ENCODE measurements at places on chromosomes 3 and 15. TPM values are rescaled to one million over a fixed set of nuclear protein-coding genes. Genes with fewer than 3 reads are reported as not detected.

GRCh38 chr3:88231207-88231606, 81.4 kb downstream of the C3orf38 start:
- no peak for DNase-seq

Gene EIF2B5
- total RNA-seq = 30.6 TPM

- no peak for DNase-seq
Observed at GRCh38 chr3:103787879-103788278, 1353.1 kb downstream of the ZPLD1 start.

DNA sequence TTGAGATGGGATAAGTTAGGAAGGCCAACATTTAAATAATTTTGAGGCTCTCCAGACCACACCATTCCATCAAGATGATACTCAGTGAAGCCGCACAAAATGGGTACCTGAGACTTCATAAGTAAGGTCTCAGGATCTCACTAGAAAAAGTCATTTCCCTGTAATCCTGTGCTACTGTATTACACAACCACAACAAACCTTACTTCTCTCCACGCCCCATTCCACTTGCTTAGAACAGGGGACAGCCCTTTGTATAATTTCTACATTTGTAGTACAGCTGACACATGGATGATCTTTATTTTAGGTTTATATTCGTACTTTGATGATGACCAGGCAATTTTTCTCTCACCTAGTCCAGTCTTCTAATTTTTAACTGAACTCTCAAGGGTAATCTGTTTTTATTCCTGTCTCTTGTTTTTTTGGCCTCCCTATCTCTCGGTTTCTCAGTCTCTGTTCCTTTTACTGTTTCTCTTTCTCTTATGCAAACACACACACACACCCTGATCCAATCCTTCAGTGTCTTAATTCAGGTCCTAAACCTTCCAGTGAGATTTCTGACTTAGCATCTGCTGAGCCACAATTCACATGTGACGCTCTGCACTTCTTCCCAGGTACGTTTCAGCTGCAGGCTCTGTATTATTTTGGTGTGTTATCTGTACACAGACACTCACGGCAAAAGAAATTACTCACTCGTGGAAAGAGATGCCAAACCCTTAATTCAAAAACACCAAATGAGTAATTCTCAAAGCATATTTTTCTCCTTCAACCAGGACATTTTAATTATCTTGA, 223.2 kb upstream of the THBS1 start:
- DNase-seq = no peak

Gene SH3GL3
- 0.67 TPM for total RNA-seq

DNA sequence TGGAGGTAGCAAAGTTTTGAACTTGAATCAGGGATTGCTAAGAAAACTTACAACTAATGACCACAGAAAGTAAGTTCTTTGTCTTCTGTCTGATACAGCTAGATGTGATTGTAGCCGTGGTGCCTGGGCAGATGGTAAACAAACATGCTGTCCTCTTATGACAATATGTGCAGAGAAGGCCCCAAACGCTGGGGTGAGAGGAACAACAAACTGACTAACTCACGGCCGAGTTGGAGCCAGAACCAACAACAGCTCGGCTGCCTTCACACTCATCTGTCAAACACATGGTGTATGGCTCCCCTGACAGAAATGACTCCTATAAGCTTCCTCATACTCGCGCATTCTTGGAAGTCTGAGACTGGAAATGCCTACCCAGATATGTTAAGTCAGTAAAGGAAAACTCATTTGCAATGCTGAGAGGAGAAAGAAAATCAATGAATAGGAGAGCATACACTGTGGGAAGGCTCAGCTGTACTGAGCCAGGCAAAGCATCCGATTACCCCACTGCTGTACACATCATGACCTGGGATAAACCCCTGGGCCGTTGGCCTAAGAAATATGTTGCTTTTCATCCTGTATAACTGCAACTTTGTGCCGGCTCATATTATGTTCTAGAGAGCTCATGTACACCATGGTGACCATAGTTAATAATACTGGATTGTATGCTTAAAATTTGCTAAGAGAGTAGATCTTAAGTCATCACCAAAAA, 5.7 kb downstream of the THBS1 start:
- no peak for DNase-seq

Gene ACKR2
- total RNA-seq = 19.0 TPM

GRCh38 chr15:50828610-50829206, 63.2 kb upstream of the SPPL2A start:
- no peak for DNase-seq

GRCh38 chr3:77699125-77699691, 659.3 kb downstream of the ROBO2 start:
- no peak for DNase-seq

- DNase-seq = peak; percentile 76
Observed at GRCh38 chr3:153284282-153284938, 122.4 kb downstream of the RAP2B start.

Gene TARS3
- 28.1 TPM for total RNA-seq

Gene MKRN2OS
- not detected for total RNA-seq

GRCh38 chr3:98596541-98597500, 3.4 kb upstream of the CPOX start:
- DNase-seq = no peak

Gene TNIK
- 9.5 TPM for total RNA-seq

- no peak for DNase-seq
Observed at GRCh38 chr3:186613637-186614265, 891 bp downstream of the AHSG start.

- DNase-seq = no peak
Observed at GRCh38 chr15:20645956-20646355, 104.4 kb upstream of the GOLGA6L6 start.

Gene NR2F2
- 242 TPM for total RNA-seq

DNA sequence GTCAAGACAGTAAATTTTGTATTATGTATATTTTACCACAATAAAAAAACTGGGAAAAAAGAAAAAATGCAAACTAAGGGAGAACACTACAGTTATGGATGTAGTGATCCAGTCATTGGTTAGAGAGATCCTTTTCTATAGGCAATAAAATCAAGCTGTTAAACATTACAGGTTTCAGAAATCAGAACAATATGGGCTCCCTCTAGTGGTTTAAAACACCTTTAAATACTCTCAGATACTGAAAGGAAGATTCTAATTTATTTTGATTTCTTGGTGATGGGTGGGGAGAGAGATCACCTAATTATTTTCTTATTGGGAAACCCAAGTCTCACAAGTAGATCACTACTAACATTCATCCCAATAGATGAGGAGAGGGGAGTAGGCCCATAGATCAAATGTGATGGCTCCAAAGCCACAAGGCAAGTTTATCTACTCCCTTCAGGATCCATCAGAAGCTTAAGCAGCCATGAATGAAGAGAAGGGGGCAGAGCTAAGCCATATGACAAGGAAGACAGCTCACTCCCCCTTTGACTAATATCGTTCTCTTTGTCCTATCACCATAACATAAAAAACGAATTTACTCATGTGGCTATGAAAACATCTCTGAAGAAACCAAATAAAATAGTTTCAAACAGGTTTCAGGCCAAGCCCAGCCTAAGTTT, 118.6 kb downstream of the ANO10 start:
- DNase-seq = no peak

Gene CCNB2
- 0.80 TPM for total RNA-seq

DNA sequence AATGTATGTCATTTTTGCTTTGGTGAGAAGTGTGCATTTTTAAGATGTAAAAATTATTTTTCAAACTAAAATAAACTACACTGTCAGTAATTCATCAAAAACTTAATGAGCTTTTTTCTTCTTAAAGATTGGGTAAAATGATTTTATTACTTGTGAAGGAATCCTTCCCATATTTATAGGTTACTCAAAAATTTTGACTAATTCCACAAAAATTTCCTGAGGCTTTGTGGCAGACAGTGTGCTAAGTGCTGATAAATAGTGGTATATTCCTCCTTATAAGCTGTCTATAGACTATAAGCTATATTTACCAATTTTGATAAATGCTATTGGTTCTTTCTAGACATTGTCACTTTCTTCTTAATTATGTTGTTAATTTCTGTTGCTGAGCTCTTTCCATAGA, 284.5 kb upstream of the SEMA6D start:
- DNase-seq = no peak

GRCh38 chr3:184565421-184566211, 4.0 kb downstream of the EPHB3 start:
- DNase-seq = no peak

Gene CADPS
- total RNA-seq = 1.1 TPM

DNA sequence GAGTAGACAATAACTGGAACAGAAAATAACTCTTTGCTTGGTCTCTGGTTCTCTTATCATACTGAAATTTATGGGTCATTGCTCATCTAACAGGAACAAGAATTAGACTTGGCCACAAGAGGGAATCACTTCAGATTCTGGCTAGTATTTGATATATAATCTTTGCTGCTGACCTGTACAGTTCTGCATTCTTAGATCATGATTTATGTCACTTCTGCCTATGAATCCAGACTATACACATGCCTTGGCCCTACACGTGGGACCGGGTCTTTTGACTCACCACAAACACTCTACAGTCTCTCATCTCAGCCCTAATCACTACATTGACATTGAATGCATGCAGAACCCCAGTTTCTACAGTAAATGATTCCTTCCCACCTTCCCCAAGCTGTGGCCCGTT, 162.5 kb upstream of the SOX2 start:
- DNase-seq = no peak

Gene GOLGA6B
- total RNA-seq = not detected

- peak; percentile 66 for DNase-seq
Observed at GRCh38 chr15:72358650-72359171, 17.1 kb downstream of the HEXA start.

GRCh38 chr3:154901278-154901677, 178.8 kb upstream of the MME start:
- no peak for DNase-seq

Gene ATP2B2
- total RNA-seq = 1.4 TPM

DNA sequence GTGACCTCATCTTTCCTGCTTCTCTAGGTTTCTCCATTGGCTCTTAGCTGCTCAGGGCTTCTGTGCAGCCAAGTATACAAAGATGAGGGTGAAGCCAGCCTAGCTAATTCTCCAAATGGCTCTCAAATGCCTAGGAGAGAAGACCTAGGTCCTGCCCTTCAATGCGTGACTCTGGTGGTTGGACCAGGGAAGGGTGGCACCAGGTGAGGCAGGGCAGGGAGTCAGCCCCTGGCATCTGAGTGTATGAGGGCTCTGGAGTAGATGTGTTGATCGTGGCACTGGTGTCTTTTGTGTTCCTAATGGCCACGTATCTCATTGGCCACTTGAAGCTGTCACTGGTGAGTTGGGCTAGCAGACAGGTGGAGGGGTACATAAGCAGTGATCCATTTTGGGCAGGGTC, 59.8 kb downstream of the PDIA5 start:
- no peak for DNase-seq

- no peak for DNase-seq
Observed at GRCh38 chr15:73607843-73608242, 25.3 kb downstream of the NPTN start.

- no peak for DNase-seq
Observed at GRCh38 chr3:155497930-155498647, 204.6 kb upstream of the STRIT1 start.

DNA sequence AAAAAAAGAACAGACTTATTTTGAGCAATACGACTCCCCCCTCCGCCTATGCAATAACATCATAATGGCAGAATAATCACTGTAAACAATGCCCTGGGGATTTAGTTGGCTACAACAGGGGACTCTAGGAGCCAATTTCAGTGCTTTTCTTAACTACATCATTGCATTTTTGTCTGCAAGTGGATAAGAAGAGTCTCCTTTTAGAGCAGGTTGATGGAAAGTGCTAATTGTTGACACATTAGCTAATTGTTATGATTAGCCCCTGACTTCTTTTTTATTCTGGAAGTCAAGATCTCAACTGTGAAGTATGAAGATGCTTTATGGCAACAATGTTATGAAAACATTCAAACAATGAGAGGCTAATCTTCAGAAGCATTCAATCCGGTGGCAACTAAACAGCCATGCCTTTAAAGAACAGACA, 121.2 kb downstream of the MECOM start:
- DNase-seq = no peak

- DNase-seq = no peak
Observed at GRCh38 chr3:94654096-94654495, 591.2 kb downstream of the NSUN3 start.

Gene ALDH1A2
- 7.1 TPM for total RNA-seq

GRCh38 chr3:185986198-185986777, 48.5 kb upstream of the TRA2B start:
- no peak for DNase-seq

Gene ANKUB1
- 2.8 TPM for total RNA-seq

Measured in sciatic nerve (tissue), 2 donors.